ENCODE measurements at places on chromosomes 7 and 10.

- DNase-seq = peak; percentile 71
These were observed 24.6 kb downstream of the HIPK2 start for GRCh38 chr7:139753081-139753692.

DNA sequence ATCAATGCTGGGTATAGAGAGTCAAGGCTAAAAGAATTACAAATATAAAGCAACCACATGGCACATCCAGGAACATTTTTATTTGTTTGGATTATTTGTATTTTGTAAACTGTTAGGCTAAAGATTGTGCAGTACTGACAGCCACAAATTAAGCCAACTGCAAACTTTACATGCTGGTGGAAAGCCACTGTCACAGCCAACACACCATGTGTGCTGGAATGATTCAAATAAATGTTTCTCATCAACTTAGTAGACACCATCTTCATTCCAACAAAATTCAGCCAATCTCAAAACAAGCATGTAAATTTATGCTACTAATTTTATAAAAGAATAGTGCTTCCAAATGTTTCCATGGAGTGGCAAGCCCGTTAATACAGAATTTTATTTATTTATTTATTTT lies 211.8 kb downstream of the ELMO1 start:
- no peak for DNase-seq

DNA sequence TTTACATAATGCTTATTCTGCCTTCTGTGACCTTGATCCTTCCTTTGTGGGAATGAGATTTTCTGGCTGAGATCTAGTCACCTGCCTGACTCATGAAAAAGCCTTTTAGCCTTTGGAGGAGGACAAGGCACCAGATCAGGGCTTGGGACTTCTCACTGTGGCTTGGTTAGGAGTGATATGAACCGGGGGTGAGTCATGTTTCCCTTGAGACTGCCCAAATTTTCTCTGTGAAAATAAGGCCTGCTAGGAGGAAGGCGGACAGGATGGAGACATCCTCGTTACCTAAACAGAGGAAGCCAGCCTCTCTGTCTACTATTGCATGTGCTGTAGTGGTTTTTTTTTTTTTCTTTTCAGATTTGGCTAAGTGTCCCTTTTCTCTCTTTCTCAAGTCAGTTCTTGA lies 57.8 kb downstream of the EVX1 start:
- DNase-seq = no peak

GRCh38 chr7:133698127-133698526 lies 429.0 kb upstream of the LRGUK start:
- DNase-seq = no peak

GRCh38 chr10:84706875-84707274 lies 378.5 kb downstream of the CCSER2 start:
- DNase-seq = no peak

- no peak for DNase-seq
These were observed 73.6 kb downstream of the MAD1L1 start for GRCh38 chr7:2159176-2159520.

DNA sequence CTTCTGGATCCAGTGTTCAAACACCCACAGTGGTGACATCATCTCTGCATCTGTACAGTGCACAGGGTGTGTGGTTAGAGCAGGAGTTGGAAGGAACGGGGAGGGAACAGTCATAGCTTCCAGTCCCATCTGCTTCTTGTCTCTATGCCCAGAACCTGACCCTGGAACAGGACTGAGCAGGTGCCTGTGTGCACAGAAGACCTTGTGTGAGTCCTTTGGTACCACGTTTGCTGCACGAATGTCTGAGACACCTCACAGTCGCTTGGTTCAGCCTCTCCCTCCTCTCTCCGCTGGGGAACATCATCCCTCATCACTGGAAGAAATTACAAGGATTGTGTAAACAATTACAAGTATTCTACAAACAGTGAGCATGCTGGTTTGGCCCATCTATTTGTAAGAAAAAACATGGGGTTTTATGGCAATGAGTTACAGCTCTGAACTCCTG lies 243.0 kb upstream of the KLF6 start:
- no peak for DNase-seq

Data from SHP77 (cell line).